ENCODE measurements at places on chromosomes 11 and 22.
A peak's percentile ranks its signal among the peaks of the same experiment; 100 is the strongest.

DNA sequence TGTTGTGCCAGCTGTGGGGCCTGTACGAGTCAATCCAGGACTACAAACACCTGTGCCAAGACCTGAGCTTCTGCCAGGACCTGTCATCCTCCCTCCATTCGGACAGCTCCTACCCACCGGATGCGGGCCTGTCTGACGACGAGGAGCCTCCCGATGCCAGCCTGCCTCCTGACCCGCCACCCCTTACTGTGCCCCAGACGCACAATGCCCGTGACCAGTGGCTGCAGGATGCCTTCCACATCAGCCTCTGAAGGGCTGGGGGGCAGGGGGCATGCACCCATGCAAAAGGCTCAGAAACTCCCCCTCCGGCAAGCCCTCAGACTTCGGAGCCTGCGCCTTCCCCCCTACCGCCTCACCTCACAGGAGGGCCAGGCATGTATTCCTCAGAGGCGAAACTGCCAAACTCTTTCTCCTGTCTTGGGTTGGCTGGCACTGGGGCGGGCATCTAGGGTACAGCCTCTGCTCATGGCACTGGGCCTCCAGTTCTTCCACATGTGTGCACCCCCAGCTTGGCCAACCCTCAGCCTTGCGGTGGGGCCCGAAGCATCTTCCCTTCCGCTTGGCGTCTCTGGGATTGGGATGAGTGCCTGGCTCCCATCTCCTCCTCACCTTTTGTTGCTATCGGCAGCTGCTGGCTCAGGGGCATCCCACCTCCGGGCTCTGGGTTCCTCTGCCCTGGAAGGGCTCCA lies 1.2 kb downstream of the FAM89B start:
- no peak for DNase-seq

GRCh38 chr11:119641983-119642745 lies 86.8 kb downstream of the NECTIN1 start:
- peak; percentile 9 for DNase-seq

- peak; percentile 38 for DNase-seq
Observed at GRCh38 chr22:38927033-38927781, 30.2 kb upstream of the APOBEC3A start.

DNA sequence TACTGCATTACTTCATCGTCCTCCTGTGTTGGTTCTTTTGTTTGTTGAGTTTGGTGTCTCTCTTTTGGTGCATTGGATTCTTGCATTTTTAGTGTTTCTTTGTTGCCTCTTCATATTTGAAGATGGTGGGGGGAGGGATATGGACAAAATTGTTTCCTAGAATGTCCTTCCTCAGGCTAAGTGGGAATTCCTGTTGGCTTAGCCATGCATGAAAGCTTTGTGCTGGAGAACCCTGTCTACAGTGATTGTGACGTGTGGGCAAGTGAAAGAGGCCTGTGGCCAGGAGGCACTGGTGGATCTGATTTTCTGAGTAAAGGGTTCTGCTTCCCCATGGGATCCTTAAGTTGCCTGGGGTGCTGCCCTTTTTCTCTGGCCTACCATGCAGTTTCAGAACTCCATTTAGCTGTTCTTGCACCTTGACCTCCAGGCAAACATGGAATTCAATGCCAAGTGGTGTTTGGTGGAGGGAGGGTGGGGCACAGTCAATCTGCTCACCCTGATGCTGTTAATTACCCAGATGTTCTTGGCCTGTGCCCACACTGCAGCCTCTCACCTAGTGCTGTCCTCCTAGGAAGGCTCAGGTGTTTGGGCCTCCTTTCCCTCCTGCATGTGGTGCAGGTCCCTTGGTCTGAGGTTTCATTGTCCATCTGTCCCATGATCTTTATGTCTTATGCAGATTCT lies 46.3 kb upstream of the SLC22A12 start:
- DNase-seq, result no peak

DNA sequence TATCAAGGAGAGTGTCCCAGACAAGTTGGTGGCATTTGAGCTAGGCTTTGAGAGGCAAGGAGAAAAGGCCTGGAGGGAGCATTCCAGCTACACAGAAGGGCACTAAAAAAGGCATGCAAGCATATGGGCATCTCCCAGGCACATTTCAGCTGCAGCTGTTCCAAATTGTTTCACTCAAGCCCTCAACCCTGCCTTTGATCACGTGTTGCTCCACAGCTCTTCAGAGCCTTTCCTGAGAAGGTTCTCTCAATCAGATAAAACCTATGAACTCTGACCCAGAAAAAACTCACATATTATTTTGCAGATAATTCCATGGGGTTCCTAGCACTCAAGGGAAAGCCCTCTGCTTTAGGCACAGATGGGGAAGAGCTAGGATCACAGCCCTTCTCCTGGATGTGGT lies 24.4 kb upstream of the HSPA8 start:
- peak; percentile 21 for DNase-seq

DNA sequence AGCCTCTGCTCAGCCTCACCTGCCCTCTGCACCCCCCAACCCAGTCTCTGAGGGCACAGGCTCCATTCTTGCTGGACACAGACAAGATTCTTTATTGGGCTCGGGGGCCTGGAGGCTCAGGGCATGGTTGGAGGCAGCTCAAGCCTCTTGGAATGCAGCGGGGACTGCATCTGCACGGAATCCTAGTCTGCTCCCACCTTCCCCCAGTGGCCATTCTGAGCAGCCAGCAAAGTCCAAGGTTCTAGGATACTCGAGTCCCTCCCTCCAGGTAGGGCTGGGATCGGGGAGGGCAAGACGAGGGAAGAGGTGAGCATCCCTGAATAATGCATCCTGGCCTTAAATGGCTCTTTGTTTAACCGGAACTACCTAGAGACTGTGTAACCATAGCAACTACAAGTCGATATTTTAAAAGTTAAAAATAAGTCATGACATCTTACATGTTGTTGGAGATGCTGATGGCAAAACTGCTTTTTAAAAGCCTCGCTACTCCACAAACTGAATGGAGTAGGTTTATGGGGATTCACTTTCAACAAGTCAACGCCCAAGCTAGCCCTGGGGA lies 10.7 kb upstream of the IGSF22 start:
- no peak for DNase-seq

GRCh38 chr11:77019976-77020595 lies 14.1 kb upstream of the B3GNT6 start:
- no peak for DNase-seq

DNA sequence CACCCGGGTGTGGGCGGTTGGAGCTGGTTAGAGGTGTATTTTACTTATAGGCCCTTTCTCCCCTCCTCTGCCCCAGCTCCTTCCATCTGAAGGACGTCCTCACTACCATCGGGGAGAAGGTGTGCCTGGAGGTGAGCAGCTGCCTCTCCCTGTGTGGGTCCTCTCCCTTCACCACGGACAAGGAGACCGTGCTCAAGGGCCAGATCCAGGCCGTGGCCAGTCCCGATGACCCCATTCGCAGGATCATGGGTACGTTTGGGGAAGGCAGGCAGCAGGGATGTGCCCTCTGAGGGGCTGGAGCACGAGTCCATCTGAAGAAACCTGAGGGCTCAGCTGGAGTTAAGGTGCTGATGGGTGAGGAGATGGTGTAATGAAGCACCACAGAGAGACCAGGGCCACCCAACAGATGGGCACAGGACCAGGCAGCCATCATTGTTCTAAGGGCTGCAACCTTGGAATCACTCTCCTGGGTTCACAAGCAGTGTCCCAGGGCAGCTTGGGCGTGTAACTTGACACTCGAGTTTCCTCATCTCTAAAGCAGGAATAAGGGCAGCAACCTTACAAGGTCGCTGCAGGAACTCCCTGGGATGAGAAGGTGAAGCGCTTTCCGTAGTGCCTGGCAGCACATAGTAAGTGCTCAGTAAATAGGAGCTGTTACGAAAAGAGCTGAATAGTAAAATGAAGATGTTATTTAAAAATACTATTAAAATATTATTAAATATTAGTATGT lies 29.4 kb downstream of the TCP11L1 start:
- DNase-seq, result no peak

- no peak for DNase-seq
Observed at GRCh38 chr22:19002684-19003038, 66.6 kb upstream of the PRODH start.

- no peak for DNase-seq
Observed at GRCh38 chr11:106032861-106033260, 10.8 kb upstream of the MSANTD4 start.

GRCh38 chr22:33105501-33105911 lies 47.3 kb upstream of the SYN3 start:
- no peak for DNase-seq

DNA sequence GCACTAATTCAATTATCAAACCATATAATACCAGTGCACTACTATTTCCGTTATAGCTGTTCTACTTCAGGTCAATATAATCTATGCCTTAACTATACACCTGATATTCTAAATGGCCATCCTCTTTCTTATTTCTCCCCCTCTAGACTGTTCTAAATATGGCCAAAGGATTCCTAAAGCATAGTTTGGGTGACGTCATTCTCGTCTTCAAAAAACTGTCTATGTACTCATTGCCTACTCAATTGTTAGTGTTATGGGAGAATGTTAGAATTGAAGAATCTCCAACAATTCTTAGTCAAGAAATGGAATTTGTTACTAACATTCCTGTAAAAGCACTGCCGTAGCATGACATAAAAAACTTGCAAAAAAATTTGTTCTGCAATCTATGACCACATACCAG lies 431.1 kb upstream of the ANO3 start:
- DNase-seq, result no peak

DNA sequence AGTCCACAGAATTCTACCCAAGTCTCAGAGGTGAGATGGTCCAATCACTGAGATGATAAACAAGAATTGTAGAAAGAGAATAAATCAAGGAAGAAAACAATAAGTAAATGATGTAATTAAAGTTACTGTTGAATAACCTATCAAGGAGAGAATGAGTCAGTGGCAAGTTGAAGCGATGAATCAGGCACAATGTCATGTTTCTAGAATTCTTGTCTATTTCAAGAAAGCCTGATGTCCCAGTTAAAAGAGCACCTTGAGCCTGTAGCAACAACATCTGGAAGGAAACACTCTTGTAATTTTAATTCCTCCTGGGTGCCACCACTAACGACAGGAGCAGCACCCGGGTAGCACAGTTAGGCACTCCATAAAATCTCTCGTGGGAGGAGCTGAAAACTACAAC lies 67.9 kb upstream of the SLC35C1 start:
- no peak for DNase-seq

- DNase-seq, result no peak
Observed at GRCh38 chr22:23074451-23074850, 4.1 kb downstream of the GNAZ start.

GRCh38 chr22:36398601-36399471 lies 11.1 kb upstream of the MYH9 start:
- DNase-seq, result no peak

DNA sequence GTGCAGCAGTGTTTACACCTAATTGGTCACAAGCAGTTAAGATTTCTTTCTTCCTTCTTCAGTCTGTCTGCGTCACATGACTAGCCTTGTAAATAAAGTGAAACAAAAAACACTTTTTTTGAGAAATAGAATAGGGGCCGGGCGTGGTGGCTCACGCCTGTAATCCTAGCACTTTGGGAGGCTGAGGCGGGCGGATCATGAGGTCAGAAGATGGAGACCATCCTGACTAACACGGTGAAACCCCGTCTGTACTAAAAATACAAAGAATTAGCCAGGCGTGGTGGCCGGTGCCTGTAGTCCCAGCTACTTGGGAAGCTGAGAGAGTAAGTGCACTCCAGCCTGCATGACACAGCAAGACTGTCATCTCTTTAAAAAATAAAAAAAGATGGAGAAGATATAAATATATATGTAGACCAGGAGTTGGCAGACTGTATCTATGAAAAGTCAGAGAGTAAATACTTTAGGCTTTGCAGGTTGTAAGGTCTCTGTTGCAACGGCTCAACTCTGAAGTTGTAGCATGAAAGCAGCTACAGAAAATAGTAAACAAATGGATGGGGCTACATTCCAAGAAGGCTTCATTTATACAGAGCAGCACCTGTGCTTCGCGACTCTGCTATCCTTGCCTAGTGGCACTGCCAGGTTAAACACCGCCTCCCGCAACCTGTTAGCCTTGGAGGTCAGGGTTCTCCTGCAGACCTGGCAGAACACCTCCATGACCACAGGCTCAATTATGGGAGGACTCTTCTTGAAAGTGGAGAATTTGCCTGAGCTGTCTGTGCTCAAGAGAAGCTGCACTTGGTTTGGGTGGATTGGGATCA lies 55.9 kb downstream of the PPP6R2 start:
- DNase-seq, result no peak

DNA sequence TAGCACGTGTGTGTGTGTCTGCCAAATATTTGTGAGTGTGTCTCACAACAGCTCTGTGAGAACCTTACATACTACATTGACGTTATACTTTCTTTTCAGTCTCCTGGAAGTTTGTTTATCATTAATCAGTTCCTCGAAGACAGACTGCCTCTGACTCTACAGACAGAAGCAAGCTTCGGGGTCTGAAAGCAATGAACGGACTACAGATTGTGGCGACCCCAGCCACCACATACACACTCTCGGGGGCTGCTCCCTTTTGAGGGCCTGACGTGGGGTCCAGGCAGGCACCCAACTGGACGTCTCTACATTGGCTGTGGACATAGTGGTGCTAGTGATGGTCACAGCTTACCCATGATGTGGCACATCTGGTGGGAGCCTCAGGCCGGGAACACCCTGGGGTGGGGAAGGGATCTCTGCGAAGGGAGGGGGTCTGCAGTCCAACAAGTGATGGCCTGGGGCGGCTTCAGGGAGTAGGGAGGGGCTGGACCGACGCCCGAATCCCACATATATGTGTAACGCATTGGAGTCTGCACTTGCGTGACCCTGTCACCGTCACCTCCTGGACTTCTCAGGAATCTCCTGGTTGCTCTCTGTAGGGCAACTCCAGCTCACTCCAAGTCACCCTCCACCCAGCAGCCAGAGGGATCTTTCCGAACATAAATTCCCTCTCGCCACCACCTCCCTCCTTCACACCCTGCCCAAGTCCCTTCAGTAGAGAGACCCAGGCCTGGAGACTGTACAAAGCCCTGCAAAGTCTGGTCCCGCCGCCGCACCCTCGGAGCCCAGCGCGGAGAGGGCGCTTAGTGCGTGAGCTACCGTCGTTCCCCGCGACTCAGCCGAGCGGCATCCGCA lies 30.4 kb upstream of the TRIM29 start:
- peak; percentile 1 for DNase-seq

DNA sequence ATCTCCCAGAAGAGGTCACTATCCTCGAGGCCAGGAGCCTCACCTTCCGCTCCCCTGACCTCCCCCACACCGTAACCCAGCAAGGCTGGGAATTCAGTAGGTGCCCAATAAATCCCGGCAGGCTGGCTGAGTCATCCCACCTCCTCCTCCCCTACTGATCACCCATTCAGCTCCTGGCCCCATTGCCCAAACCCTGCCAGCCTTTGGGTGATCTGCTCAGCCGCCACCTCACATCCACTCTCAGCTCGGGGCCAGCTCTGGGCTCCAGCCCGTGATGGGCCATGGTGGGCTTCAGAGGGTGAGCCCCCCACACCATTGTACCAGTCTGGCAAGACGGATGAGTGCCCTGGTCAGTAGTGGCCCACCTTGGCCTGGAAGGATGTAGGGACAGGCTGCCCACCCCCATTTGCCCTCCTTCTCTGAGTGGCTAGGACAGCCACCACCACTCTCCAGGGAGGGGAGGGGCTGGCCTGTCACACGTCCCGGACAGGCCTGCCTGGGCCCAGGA lies 8.2 kb downstream of the TRPM5 start:
- no peak for DNase-seq

DNA sequence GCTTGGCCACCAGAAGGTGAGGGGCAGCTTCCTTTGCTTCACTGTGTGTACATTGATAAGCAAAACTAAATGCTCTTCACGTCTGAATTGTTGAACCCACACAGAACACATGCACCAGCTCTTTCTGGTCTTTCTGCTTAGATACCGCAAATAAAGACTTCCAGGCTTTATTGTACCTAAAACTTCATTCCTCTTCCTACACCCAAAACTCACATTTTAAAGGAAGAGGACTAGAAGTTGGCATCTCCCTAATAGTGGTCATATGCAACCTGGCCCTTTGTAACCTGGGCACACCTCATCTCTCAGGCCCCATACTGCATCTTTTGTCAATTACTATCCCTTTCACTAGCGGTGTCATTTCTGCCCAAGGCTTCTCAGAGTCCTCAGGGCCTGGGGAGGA lies 5.9 kb downstream of the SLC17A6 start:
- no peak for DNase-seq
